ENCODE measurements at places on chromosomes 16 and 17.

DNA sequence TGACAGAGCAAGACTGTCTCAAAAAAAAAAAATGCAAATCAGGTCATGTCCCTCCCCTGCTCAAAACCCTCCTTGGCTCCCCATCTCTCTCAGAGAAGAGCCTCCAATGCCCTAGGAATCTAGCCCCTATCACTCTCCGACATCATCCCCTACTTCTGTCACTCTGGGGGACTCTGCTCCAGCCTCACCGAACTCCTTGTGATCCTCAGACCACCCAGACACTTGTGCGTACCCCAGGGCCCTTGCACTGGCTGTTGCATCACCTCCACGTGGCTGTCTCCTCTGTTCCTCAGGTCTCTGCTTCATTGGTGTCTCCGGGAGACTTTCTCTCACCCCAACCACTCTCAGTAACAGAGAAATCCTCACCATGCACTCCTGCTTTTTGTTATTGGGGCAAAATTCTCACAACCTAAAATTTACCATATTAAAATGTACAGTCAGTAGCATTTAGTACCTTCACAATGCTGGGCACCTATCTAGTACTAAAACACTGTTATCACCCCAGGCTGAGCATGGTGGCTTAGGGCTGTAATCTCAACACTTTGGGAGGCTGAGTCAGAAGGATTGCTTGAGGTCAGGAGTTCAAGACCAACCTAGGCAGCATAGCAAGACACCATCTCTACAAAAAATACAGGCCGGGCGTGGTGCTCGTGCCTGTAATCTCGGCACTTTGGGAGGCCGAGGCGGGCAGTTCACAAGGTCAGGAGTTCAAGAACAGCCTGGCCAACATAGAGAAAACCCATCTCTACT lies 15.2 kb downstream of the PLA2G10 start:
- no peak for DNase-seq

GRCh38 chr16:55435387-55435786 lies 43.6 kb upstream of the MMP2 start:
- DNase-seq, result no peak

- no peak for DNase-seq
Observed at GRCh38 chr17:44539673-44540072, 17.6 kb upstream of the FZD2 start.

GRCh38 chr17:82223517-82223916 lies 5.3 kb upstream of the SLC16A3 start:
- no peak for DNase-seq

DNA sequence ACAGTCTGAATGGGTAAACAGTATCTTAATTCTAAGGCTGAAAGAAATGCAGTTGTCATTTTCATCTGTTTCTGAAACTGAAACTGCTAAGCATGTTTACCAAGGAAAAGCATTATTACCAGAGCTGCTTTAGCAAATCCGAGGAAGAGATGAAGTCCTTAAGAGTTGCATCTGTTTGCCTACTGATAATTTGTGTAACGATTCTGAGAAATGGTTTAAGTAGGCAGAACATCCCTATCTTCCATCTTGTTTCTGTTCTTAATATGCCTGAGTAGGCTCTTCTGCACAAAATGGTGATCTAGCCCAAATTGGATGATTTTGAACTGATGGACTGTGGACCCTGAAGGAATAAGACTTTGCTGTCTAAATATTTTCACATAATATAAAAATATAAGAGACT lies 34.9 kb downstream of the NUP93 start:
- no peak for DNase-seq

- DNase-seq, result no peak
Observed at GRCh38 chr16:85390511-85391174, 222.5 kb upstream of the GSE1 start.

GRCh38 chr16:89764711-89765201 lies 43.4 kb downstream of the ZNF276 start:
- DNase-seq, result peak; percentile 63

DNA sequence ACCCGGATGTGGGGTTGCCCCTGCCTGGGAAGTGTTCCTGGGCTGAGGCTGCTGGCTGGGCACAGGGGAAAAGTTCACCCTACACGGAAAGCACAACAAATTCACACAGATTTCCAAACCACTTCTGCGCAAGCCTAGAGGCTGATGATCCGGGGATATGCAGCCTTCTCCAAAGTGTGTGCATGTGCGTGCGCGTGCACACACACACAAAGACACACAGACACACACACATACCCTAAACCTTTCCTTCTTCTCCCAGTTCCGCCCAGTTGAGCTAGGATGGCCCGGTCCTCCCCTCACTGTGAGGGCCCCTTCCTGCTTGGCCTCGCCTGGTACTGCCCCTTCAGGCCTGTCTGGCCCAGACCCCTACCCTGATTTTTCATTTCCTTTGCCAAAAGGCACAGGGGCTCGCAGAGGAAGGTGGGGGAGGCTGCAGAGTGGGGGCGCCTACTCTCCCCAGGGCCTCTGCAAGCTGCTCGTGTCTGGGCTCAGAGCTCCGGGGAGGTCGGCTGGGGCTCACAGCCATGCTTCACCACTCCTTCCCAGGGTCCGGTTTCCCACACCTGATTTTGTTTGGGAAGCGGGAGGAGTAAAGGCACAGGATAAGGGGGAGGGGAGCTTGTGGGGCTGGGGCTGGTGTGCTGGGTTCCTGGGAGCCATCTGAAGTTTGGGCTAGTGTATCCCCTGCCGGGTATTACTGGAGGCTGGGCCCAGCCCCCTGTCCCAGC lies 144.7 kb downstream of the ENGASE start:
- DNase-seq, result no peak

DNA sequence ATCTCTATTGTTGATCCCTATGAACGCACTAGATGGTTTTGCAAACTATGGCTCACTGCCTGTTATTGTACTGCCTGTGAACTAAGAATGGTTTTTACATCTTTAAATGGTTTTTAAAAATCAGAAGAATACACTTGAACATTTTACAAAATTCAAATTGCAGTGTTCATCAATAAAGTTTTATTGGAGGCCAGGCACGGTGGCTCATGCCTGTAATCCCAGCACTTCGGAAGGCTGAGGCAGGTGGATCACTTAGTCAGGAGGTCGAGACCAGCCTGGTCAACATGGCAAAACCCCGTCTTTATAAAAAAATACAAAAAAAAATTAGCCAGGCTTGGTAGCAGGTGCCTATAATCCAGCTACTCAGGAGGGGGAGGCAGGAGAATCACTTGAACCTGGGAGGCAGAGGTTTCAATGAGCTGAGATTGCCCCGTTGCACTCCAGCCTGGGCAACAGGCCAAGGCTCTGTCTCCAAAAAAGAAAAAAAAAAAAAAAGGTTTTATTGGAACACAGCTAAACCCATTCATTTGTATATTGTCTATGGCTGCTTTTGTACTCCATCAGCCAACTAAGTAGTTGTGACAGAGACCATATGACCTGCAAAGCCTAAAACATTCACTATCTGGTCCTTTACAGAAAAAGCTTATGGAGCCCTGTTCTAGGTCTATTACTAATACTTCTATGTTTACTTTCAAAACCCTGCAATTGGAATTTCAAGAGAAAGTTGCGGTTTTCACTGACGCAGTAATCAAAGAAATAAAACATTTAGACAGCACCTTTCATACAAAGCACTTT lies 18.9 kb downstream of the IKZF3 start:
- DNase-seq, result no peak

- DNase-seq, result no peak
Observed at GRCh38 chr17:2703181-2703580, 8.4 kb downstream of the CLUH start.

DNA sequence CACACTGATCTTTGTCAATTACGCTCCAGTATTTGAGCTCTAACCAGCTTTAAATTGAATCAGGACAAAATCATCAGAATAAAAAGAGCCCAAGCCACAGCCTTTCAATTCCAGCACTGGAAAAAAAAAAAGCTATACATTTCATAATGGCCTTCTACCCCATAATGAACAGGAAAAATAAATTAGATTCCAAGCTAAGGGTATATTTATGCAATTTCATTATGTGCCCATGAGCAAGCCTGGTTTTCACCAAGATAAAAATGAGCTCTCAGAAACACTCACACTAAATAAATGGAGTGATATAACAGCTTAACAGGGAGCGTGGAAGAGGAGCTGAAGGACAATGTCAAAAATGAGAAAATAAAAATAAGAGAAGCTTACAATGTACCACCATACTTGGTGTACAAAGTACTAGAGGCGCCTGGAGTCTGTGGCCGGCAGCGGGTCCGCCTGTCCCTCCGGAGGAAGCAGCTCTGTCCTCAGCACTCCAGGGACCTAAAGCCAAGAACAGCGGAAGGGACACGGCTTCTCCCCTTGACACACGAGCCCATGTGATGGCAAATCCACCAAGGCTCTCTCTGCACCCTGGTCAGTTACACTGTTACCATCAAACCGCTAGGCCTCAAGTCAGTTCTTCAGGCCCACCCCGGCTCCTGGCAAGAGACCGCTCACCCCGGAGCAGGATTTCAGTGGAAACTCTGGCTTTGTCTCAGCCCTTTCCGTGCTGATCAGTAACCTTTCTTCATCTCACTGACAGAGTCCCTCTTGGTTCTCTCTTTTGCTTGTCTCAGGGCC lies 69.6 kb downstream of the RBFOX3 start:
- no peak for DNase-seq

DNA sequence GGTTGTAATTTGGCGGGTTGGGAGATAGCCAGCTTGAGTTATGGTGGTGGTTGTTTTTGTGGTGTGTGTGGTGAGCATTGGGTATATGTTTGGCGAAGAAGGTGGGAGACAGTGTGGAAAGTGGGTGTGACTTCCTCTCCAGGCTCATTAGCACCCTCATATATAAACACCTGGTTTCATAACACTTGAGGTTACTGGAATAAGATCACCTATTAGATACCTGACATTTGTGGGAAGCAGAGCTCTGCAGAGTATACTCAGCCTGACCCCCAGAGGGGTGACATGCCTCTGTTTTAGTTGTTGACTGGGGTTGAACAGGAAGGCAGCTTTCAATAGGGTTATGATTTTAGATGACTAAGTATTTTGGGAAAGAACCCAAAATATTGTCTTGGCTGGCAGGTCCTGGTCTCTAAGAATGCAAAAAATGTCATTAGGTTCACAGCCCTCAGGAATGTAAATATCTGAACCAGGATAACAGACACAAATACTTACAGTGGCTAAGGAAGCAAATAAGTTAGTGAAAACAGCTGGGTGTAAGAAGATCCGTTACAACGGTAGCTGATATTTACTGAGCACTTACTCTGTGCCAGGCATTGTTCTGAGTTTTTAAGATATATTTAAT lies 18.3 kb upstream of the EFCAB13 start:
- DNase-seq, result no peak

DNA sequence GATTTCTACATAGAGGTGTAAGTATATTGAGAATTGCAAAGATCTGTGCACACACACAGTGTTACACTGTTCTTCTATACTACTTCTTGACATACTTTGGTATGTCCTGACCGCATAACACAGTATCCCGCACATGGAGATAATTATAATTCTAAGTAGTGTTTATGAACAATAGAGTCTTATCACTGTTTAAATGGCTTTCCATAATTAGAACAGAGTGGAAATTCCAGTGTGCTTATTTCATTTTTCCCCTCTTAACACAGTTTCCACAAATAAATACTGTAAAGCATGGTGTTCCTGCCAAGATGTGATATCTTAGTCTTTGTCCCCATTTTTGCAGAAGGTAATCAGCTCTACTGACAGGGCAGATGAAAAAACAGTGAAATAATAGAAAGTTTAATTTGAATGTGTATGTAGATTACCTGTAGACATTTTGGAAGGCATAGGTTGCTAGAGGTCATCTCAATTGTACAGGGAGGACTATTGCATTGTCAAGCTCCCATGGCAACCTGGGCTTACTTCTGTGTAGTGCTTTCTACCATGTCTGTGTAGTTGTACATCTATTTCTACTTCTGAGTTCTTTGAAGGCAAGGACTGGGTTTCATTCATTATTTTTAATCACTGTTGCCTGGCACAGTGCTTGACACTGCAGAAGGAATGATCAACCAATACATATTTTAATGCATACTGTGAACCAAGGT lies 10.1 kb upstream of the KRT28 start:
- DNase-seq, result no peak

DNA sequence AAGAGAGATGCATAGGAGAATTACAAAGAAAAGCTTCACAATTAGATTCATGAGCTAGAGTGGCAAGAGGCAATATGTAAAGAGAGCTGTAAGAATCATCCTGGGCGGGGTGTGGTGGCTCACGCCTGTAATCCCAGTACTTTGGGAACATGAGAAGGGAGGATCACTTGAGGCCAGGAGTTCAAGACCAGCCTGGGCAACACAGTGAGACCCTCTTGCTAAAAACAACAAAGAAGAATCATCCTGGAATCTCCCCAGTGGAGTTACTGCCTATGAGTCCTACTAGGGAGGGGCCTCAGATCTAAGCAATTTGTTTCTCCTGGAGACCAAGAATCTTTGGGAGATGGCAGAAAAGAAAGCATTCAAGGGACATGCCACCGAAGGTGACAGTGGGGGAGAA lies 119.1 kb downstream of the HIC1 start:
- DNase-seq, result no peak

DNA sequence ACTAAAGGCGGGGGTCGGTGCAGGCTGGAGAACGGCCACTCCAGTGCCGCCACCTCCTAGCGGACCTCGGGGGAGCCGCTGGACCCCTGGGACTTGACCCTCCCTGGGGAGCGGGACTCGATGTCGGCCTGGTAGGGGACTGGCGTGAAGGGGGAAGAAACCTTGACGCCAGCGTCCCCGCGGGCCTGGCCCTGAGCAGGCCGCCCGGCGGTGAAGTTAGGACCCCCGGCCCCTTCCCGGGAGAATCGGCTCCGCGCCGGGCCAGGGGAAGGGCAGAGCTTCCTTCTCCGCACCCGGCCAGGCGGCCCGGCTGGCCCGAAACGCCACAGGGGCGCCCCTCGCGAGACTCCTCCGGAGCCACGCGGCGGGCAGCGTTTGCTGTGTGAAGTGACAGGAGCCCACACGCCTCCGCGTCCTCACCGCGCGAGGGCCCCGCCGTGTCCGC lies 389 bp downstream of the DUS1L start:
- peak; percentile 49 for DNase-seq

DNA sequence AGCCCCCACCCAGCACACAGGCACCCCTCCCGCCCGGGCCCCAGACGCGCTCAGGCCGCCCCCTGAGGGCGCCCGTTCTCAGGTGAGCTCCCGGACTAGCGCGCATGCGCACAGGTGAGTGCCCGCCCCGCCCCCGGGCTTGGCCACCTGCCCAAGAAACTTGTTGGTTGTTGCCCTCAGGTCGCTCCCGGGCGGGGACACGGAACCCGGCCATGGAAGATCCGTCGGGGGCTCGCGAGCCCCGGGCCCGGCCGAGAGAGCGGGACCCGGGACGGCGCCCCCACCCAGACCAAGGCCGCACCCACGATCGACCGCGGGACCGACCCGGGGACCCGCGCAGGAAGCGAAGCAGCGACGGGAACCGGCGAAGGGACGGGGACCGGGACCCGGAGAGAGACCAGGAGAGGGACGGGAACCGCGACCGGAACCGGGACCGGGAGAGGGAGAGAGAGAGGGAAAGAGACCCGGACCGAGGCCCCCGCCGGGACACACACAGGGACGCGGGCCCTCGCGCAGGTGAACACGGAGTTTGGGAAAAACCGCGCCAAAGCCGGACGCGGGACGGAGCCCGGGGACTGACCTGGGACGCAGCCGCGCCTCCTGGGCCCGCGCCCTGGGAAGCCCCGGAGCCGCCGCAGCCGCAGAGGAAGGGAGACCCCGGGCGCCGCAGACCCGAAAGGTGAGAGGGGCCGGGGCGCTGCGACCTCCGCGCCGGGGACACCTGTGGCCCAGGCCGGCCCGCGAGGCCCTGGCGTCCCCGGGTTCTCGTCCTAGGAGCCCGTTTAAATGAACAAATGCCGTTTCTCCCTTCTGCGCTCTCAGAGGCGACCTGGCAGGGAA lies at the start of gene MARVELD3:
Gene MARVELD3 (plus strand): TSS at position 167 of the 840 bp plus-strand sequence. CDS start 46 bp downstream, at position 213.
- DNase-seq, result peak; percentile 38
